ENCODE measurements at places on chromosomes 5 and 9.

DNA sequence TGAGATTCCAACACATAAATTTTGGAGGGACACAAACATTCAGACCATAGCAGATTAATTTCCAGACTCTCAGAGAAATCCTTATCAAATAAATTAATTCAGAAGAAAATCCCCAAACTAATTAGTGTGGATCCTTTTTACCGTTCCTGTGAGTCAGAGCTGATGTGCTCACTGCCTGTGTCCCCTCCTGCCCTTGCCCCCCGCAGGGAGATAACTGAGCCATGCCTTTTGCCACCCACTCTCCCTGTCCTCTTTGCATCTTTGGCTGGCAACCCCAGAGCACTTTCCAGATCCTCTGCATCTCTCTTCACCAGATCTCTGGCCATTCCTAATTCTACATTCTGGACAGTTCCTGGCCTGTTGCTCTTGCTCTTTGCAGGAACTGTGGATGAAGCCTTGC is 135.4 kb upstream of the MAP1B start:
- no peak for DNase-seq

DNA sequence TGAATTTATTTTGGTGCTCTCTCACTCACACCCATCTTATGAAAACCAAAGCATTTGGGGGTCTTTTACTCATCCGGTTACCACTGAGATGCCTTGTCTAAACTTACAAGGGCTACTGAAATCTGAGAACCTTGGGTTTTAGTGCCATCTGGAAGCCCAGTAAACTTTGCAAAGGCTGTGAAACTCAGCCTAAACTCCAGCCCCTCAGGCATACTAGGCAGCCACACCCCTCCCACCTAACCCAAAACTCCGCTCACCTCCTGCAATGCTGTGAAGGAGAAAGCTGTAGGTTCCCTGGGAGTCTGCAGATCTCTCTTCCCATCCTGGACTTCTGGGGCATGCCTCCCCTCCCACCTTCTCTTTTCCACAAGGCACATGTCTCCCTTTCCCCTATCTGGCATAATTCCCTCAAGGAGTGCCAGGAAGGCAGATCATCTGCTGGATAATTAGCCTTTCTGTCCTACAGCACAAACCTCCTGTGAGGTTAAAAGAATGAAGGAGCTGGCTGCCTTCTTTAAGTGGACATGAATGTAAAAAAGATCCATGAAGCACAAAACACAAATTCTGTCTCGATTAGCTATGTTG is 71.5 kb upstream of the ANXA1 start:
- no peak for DNase-seq

GRCh38 chr5:79547429-79547822 is 33.5 kb upstream of the HOMER1 start:
- DNase-seq: no peak

DNA sequence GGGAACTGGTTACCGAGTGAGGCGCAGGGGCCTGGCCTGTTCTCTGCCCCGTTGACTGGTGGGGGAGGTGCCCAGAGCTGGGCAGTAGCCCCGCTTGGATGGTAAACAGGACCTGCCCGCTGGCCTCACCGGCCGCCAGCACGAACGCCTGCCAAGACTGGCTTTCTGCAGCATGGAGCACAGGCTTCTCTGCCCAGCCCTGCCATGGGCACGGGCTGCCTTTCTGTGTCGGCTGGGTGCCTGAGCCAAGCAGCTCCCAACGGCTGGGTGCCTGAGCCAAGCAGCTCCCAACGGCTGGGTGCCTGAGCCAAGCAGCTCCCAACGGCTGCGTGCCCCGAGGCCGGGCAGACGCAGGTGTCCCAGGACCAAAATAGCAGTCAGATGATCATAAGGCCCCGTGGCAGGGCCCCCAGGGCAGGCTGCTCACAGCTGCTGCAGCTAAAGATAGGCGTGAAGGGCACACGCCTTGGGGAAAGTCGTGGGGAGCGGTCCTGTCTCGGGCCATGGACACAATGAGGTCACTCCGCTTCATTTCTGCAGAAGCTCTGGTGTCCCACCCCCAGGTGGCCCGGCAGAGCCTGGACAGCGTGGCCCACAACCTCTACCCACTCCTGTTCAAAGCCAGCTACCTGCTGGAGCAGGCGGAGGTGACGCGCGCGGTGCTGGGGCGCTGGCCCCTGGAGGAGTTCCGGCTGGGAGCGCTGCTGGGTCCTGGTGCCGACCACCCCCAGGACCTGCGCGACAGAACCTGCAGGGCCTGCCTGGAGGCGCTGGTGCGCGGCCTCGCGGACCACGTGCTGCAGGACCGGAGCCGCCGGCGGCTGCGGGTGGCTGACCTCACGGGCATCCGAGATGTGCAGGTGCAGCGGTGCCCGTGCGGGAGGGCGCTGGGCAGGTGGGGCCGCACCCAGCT is at the start of gene LRRC14B:
Gene LRRC14B (plus strand): TSS at position 460 of the 913 bp plus-strand sequence. CDS start 44 bp downstream, at position 504.
- DNase-seq: peak; percentile 10

DNA sequence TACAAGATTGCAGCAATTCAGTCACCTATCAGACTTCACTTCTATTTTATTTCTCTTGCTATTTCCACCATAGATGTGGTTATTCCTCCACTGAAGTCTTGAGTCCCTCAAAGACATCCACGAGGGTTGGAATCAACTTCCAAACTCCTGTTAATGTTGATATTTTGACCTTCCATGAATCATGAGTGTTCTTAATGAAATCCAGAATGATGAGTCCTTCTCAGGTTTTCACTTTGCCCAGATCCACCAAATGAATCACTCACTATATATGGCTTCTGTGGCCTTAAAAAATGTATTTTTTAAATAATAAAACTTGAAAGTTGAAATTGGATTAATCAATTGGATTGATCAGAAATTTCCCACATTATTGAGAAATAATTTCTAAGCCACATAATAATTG is 1821.0 kb downstream of the EFNA5 start:
- no peak for DNase-seq

DNA sequence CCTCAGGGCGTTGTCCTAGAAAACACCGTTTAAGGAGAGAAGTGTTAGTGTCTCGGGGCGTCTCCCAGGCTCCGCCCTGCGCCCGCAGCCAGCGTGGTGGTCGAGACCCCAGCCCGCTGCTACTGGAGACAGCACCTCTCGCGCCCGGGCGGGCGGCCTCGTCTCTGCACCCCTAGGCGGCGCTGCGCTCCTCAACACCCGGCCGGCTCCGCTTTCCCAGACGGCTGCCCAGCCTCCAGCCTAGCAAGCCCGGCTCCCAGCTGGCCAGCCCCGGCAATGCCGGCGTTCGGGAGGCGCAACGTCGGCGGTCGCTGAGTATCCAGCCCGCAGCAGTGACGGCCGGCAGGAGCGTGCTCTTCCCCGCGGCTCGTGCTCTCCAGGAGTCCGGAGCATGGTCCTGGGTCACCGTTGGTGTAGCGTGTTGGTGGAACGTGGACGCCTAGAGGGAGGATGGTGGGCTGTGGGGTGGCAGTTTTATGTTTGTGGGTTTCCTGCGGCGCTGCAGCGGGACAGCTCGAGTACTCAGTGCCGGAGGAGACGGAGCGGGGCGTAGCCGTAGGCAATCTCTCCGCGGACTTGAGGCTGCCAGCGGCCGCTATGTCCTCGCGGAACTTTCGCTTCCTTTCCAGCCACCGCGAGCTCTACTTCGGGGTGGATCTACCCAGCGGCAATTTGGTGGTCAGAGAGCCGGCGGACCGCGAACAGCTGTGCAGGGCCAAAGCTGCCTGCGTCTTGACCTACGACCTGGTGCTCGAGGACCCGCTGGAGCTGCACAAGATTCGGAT is 536 bp downstream of the PCDHAC1 start:
- no peak for DNase-seq

- DNase-seq: no peak
Measured at GRCh38 chr9:92761686-92762085, 2.9 kb downstream of the BICD2 start.

- no peak for DNase-seq
Measured at GRCh38 chr9:79812507-79813257, 240.9 kb downstream of the TLE4 start.

- DNase-seq: no peak
Measured at GRCh38 chr9:32136700-32137339, 247.6 kb upstream of the ACO1 start.

- DNase-seq: no peak
Measured at GRCh38 chr5:56286015-56286884, 53.1 kb upstream of the ANKRD55 start.

DNA sequence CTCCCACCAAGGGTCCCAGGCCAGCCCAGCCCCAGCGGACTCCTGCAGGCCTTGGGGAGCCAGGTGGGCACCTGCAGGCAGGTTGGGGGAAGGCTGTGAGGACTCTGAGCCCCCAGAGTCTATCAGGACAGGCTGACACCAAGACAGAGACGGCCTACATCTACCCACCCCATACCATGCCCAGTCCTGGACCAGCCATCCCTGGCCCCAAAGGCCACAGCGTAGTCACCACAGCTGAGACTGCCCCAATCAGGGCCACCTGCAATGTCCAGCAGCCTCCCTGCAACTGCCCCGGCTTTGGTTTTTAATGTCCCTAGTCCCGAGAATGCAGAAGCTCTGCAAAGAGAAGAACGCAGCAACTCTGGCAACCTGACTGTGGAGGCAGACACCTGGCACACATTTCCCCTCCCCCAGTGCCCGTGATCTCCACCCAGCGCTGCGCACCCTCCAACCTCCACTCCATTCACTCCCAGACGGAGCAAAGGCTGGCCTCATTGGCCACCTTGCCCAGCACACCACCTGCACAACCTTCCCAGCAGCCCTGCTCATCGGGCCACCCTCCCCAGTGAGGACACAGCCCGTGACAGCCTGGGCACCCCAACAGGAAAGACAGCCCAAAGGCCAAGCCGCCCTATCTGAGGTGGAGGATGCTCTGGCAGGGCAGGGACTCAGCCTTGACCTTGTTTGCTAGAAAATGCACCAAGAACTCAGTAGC is 14.9 kb downstream of the ADAMTS2 start:
- no peak for DNase-seq

DNA sequence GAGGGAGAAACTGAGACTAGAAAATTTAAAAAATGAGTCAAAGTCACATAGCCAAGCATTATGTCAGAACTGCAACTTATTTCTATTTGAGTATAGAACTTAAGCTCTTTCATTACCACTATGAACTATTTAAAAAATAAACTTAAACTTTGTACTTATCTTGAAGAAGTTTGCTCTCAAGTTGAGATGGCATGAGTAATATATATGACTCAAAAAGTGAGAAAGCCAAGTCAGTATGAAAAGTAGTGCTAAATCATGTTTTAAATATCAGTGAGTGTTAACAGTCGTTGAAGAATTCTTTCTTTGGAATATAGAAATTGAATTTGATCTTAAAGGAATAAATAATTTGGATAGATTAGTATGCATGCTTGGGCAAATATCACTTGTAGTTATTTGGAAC is 36.3 kb upstream of the CDH10 start:
- DNase-seq: no peak

- no peak for DNase-seq
Measured at GRCh38 chr9:16028548-16028947, 475.7 kb downstream of the CCDC171 start.

DNA sequence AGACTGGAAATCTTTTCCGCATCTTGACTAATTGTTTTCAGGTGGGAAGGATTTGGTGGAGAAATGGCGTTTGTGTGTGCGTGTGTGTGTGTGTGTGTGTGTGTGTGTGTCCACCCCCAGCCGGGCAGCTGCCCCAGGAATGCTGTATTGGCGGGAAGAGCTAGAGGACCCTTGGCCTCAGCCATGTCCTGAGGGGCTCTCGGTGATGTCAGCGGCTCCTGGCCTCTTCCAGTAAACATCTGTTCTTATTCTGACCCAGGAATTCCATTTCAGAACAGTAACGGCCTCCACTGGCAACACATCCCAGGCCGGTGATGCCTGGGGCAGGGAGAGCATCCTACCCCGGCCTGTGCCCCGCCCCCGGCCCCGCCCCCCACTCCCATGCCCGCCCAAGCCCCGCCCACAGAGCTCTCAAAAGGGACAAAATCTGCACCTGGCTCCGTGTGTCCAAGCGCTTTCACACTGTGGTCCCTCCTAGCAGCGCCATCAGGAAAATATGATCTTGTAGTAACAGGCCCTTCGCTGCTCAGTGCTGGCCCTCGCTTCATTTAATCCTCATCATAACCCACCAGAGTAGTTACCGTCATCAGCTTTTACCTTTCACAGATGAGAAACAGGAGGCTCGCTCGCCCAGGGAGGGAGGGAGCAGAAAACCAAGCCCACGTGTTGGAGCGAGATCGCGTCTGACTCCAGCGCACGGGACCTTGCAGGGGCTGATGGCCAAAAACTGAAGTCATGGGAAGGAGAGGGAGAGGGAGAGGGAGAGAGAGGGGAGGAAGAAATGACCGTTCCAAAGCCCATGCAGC is 18.9 kb downstream of the ADAMTS2 start:
- no peak for DNase-seq
